ENCODE measurements at places on chromosomes 3 and 15.

DNA sequence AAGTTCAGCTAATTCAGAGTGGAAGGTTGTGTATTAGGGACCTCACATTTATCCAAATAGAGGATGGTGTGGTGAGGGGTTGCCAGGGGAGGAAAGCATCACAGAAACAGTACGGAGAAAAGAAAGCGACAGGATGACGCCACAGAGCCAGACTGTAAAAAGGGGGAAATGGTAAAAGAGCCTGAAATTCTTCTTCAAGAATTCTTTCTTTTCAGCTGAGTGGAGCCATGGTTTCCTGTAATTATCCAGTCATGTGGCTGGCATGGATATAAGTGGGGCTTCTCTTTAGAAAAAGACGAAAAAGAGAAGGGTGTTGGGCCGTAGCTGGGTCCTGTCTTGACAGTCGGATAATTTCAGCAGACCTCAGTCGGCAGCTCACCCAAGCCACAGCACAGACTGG, 24.5 kb upstream of the PSMD6 start:
- no peak for DNase-seq

- DNase-seq: no peak
Observed at GRCh38 chr3:190306513-190307163, 15.6 kb downstream of the CLDN1 start.

GRCh38 chr3:23960649-23961048, 15.6 kb downstream of the NR1D2 start:
- no peak for DNase-seq

DNA sequence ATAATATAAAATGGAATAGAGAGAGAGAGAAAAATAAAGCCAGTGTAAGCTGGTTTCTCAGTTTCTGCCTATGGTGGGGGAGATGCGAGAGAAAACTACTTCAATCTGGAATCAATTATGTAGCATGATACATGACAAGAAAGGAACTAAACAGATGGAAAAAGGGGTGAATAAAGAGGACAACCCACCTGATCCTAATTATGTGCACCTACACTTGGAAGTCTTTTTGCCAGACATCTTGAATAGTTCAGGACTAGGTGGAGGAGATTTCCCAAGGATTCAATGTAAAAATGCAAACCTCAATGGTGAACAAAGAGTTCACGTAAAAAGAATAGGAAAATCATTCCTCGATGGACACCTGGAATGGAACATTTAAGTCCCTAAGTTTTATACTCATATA, 524.4 kb upstream of the RGMA start:
- DNase-seq: no peak

- DNase-seq: no peak
Observed at GRCh38 chr15:67152429-67152828, 87.0 kb downstream of the SMAD3 start.

GRCh38 chr3:177574222-177574856, 377.1 kb upstream of the TBL1XR1 start:
- DNase-seq: no peak

- DNase-seq: no peak
Observed at GRCh38 chr3:179432451-179432850, 18.8 kb downstream of the GNB4 start.

DNA sequence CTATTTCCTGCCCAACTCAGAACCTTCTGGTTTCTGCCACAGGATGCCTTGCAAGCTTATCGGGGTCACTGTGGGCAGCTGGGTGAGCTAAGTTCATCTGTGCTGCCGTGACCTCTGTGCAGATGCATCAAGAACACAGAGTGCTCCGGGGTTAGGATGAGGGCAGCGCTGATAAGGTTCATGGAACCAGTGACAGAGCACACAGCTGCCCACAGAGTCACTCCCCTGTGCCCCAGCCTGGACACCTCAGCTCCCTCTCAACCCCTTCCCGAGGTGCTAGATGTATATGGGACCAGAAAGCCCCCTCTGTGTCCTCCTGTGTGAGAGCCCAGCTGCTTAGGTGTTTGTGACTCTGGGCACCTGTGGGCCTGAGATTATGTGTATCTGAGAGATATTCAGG, 15.8 kb upstream of the ALAS1 start:
- no peak for DNase-seq

- no peak for DNase-seq
Observed at GRCh38 chr3:126550488-126551051, 8.2 kb downstream of the C3orf22 start.

GRCh38 chr15:34999906-35000305, 11.8 kb upstream of the ZNF770 start:
- DNase-seq: no peak

DNA sequence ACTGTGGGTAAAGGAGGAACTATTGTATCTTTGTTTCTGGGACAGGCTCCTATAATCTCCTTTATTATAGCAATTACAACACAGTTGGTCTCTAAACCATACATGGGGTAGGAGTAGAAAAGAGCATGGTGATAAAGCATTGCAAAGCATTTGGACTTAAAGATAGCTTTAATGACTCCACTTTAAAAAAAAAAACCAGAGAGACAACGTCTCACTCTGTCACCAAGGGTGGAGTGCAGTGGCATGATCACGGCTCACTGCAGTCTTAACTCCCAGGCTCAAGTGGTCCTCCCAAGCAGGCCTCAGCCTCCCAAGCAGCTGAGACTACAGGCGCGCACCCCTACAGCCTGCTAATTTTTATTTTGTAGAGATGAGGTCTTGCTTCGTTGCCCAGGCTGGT, 68.2 kb downstream of the DENND4A start:
- no peak for DNase-seq

DNA sequence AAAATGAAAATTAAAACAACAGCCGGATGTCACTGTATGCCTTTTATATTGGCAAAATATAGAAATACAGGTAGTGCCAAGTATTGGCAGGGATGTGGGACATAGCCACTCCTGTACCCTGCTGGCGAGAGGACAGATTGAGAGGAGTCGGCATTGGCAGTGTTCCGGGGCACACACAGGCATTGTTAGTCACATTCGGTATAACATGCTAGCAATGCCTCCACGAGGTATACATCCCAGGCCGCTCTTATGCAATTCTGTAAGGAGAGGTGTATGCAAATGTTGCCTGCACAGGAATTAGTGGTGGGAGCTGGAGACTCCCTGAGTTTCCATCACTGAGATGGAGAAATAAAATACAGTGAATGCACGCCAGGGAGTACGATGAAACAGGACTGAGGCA, 99.4 kb upstream of the DLG1 start:
- no peak for DNase-seq

DNA sequence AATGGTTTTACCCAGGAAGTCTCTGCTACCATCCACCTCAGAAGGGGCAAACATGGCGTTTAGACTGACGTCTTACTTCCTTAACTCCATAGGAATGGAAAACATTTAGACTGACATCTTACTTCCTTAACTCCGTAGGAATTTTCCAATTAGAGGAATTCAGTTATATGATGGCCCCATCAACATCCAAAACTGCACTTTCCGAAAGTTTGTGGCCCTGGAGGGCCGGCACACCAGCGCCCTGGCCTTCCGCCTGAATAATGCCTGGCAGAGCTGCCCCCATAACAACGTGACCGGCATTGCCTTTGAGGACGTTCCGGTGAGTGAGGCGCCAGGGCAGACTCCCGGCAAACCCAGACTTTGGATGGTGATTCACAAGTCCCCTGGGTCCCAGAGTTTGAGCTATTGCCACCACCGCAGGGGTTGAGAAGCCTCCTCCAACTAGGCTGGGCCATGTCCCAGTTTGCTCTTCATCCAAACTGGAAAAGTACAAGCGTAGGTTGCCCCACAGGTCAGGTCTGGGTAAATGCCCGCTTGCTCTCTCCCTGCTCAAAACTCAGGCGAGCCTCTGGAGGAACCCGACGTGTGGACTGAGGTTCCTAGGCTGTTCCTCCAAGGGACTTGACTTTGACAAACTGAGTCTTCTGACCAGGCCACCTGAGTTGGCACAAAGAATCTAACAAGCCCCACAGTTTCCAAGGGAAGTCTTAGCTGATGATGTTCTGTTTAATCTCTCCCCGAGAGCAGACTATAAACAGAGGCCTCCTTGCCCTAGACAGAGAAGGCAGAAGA, 57.7 kb downstream of the MESD start:
- DNase-seq: no peak

DNA sequence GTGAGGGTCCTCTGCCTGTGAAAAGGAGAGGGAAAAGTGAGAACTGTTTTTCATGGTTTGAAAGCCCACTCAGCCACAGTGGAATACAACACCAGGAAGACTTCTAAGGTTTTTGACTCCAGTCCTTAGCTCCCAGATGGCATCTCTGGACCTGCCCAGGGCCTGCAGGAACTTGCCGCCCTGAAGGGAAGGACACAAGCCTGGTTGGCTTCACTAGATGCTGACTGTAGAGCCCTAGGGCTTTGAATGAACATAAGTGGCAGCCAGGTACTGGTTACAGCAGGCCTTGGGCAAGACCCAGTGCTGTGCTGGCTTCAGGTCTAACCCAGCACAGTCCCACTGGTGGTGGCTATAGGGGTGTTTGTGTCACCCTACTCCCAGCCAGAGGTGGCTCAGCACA, 21.3 kb upstream of the TMEM266 start:
- no peak for DNase-seq

GRCh38 chr15:44441095-44441501, 13.7 kb downstream of the CTDSPL2 start:
- DNase-seq: no peak

DNA sequence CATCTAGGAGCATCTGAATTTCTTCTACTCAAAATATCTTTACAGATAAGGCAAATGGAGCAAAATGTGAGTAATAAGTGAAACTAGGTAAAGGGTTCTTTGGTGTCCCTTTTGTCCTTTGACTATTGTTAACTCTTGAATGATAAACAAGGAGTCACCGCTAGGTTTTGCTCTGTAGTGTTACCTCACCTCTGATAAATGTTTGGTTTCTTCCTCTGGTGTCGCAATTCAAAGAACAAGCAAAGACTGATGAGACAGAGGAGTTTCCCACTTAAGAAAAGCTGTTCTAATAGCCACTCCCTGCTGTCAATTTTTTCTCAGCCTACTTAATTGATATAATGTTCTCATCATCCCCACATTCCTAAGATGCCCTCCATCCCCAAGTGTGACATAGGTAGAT, 925.9 kb downstream of the IGSF11 start:
- DNase-seq: no peak

DNA sequence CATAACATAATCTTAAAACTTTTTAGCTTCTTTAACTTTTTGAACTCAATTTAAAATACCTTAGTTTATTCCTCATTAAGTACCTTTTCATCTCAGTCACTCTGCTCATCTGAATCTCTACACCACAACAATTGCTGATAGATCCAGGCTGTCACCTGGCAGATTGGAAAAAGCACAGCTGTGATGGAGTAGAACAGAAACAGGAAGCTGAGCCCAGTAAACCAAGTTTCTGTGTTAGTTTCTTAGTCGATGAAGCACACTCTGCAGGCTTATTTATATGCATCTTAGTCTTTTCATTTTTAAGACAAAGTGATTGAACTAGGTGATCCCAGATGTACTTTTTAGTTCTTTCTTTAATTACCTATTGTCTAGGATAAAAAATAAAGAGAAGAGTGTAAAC, 1398.0 kb upstream of the ALCAM start:
- DNase-seq: no peak

DNA sequence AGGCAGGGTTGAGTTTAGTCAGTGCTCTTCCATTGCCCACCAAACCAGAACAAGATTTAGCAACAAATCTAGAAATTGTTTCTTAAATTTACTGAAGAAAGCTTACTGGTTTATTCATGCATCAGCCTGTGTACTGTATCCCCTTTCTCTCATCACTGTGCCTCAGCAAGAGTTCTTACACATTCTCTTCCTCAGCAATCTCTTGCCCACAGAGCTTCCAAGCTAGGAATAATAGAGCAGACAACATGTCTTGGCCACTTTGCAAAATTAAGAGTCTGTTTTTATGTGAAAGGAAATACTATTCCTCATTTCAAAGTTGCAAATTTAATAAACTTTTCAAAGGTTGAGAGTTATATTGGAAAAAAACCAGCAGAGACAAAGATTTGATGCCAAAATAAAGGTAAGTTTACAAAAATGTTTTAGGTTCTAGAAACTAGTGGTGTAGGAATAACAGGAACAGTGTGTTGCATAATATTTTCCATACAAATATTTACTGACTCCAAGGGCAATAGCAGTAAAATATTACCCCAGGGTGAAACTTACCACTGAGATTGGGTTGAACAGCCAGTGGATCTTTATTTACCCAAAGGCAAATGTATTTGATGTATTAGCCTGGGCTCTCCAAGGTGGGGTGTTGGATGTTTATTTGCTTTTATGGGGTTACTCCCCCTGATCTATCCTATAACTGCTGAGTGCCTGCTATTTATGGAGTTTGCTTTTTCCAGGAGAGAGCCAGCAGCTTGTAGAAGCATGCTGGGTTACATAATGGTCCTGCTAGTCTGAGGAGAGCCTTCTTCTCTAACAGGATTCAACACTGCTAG, 276.7 kb downstream of the ADAMTSL3 start:
- DNase-seq: no peak

DNA sequence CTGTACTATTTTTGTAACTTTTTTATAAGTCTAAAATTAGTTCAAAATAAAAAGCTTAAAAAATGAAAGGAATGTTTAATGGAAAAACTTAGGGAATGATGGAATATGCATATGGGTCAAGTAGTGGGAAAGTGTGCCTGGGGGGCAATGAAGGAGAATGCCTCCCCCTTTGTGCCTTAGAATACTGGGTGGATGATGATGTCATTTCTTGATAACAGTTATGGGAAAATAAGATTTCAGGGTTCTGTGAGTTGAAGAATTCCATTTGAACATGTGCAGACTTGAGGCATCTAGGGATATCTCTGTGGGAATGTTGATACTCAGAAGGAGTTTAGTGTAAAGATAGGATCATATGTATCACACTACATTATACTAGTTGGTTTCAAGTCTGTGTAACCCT, 13.8 kb downstream of the WDR93 start:
- DNase-seq: no peak

- DNase-seq: no peak
Observed at GRCh38 chr3:59953104-59953503, 903.3 kb upstream of the CFAP20DC start.

DNA sequence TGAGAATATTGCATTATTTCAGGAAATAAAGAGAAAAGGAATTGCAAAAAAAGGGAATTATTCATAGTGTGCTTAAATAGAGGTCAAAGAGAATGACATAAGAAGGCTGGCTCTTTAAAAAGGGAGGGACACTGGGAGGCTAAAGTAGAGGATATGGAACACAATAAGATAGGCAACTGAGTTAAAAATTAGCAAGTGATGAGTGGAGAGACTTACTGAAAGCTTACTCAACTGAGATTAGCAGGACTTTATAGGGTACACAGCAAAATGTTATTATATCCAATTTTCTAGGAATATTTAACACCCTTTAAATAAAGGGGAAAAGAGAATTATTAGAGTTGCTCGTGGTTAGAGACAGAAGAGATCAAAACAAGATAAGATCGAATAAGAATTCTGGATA, 375.2 kb downstream of the LSAMP start:
- DNase-seq: no peak

- DNase-seq: no peak
Observed at GRCh38 chr3:185457376-185457775, 41.5 kb downstream of the TMEM41A start.

GRCh38 chr15:83973816-83974215, 261.8 kb upstream of the GOLGA6L4 start:
- DNase-seq: no peak

Data from glomerular endothelial cell (primary cell).